ENCODE measurements at places on chromosomes 12 and 14. TPM values are rescaled to one million over a fixed set of nuclear protein-coding genes. Genes with fewer than 3 reads are reported as not detected.
A peak's percentile ranks its signal among the peaks of the same experiment; 100 is the strongest.

The TMEM116 gene
- total RNA-seq = 11.2 TPM

The ACSS3 gene
- not detected for total RNA-seq

DNA sequence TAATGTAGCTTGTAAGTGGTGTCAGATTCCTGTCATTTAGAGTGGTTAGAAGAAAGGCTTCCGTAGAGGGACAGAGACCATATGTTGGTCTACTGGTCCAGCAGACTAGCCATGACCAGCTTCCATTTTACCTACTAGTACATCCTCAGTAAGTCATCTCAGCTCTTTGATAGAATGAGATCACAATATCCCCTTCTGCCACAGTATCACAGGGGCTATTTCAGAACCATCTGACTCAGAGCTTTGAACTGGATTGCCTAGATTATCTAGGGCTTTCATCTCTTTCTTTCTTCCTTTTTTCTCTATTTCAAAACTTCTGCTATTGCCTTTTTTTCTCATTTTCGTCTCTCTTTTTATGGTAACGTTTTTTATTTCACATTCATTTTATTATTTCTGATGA lies 4.7 kb downstream of the ZDHHC17 start:
- DNase-seq = no peak

DNA sequence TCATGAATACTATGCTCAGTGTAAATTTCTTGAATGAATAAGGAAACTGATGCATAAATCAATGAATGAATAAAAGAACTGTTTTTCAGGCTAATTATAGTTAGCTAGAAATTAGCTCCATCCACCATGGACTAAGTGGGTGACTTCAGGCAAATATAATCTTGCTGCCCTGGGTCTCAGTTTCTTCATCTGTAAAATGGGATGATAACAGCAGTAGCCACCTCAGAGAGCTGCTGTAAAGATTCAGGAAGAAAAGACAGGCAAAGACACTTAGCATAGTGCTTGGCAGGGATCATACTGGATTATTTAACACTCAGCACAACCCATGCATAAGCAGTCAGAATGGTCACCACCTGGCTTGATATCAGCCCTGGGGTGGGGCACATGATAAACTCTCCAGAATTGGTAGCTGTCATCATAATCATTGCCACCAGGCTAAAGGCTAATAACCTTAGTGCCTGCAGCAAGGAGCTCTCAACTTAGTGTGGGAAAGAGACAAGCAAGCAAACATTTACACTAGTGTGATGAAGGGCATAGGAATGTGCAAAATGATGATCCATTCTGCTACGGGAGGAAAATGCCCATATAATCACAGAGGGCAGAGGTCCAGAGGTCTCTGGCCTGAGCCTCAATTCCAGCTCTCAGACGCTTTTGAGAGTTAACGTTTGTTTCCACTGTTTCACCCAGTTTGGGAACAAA lies 234.7 kb upstream of the TBX3 start:
- no peak for DNase-seq

The SPRYD3 gene
- total RNA-seq = 18.2 TPM

The SMCO3 gene
- not detected for total RNA-seq

- no peak for DNase-seq
Observed at GRCh38 chr12:26748741-26749431, 84.1 kb downstream of the ITPR2 start.

DNA sequence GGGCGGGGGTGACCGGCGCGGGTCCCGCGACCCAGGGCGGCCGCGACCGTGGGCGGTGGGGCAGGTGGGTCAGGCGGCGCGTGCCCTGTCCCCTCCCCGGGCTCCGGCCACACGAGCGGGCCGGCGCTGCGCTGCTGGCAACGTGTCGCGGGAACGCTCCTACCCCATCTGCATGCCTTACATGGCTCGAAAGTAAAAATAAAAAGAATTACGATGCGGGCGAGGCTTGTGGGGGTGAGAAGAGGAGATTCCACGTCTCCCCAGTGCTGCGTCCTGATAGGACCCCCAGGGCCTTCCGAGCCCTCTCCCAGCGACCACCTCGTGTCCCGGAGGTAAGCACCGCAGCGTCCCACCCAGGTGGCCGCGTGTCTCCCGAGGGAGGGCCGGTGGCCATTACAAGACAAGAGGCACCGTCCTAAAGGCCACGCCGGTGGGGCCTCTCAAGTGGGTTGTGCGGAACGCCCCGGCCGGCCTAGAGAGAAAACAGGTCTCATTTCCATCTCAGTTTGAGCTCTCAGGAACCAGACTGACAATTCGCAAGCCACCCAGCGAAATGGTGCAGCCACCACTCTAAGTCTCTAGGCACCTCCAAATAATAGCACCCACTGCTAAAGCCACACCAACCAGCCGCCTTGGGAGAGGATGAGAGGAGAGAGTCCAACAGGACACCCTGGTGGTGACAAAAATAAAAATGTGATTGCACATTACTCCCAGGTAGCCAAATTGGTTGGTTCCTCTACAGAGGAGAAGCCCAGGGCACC lies 612 bp upstream of the FOXN3 start:
- DNase-seq = peak; percentile 75

The ADCY4 gene
- 1.4 TPM for total RNA-seq

- DNase-seq = no peak
Observed at GRCh38 chr14:76827696-76828296, 1.6 kb downstream of the LRRC74A start.

DNA sequence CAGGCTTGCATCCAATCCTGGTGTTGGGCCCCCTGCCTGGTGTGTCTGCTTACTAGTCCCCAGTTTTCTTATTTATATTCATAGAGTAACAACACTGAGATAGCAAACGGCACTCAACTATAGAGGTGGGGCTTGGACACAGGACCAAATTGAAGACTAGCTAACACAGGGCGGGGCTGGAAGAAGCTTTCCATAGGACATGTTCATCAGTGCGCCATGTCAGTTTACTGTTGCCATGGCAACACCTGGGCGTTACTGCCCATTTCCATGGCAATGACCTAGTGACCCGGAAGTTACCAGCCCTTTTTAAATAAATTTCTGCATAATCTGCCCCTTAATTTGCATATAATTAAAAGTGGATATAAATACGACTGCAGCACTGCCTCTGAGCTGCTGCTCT lies 275.5 kb upstream of the TMEM132C start:
- no peak for DNase-seq

The RTRAF gene
- 232 TPM for total RNA-seq

DNA sequence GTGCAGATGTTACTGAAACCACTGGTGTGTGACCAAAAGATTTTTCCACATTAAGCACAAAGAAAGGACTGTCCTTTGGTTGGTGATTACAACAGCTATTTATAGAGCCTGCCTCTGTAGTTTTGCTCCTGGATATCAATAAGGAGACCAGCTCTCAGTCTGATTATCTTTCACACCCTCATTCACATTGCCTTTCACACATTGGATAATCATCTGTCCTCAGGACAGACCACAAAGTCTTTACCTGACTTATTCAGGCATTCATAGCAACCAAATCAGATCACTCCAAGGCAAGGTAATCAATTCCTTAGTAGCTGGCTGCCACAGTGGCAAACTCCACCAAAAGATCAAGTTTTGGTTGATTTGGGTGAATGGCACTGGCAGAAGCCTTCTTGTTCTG lies 59.6 kb upstream of the CPSF6 start:
- DNase-seq = no peak

The BEGAIN gene
- 3.5 TPM for total RNA-seq

The NUAK1 gene
- total RNA-seq = not detected

The NGB gene
- total RNA-seq = not detected

GRCh38 chr14:93939304-93940229 lies 12.4 kb downstream of the FAM181A start:
- peak; percentile 94 for DNase-seq

DNA sequence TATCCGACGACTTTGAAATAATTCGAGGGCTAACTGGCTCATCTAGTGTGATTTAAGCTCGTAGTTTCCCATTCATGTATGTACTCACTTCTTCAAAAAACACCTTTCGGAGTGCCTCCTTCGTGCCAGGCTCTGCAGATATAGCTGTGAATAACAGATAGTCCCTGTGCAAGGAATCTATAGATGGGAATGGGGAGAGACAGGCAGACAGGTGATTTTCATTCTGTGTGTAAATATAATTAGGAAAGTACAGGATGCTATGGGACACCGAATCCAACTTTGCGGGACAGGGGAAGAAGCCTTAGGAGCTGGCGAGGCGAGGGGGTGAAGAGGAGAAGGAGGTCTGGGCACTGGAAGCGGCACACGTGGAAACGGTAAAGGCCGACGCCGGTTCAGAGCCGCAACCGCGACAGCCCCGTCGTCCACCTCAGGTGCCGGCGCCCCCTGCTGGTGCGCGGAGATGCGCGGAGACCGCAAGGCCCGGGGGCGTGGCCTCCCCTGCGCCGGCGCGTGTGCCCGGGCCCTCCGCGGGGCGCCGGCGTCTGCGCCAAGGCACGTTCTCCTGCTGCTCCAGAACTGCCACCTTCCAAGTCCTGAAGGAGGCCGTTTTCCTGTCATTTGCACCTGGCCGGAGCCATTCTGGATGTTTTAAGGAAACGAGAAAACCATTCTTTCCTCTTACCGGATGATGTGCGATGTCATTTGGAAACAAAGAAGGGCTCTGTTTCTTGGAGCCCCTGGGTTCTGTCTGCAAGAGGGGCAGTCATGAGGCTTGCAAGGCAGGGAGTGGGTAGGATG lies 18.0 kb upstream of the CACNA1C start:
- peak; percentile 93 for DNase-seq

DNA sequence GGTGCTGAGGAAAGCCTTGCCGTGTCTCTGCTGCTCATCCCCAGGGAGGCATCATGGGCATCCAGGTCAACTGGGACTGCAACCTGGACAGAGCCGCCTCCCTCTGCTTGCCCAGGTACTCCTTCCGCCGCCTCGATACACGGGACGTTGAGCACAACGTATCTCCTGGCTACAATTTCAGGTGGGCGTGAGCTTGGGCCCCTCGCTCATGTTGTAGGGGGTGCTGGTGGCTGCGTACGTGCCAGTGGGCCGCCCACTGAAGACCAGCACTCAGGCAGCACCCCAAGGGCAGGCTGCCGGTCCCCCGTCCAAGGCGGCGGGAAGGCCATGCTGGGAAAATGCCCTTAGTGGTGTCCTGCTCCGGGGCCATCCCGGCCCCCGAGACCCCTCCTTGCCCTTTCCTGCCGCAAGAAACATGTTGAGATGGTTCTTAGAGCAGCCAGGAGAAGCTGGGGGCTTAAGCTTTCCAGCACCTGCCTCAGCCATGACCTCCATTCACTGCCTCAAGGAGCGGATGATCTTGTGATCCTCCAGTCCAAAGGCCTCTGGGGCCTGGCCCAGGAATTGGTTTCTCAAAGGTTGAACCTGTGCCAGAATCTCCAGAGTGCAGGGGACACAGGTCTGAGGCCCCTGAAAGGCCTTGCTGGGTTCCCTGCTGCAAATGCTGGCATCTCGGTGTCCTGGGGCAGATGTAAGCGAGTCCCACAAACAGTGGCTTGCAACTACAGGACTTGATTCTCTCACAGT lies 19.2 kb downstream of the P2RX4 start:
- no peak for DNase-seq

DNA sequence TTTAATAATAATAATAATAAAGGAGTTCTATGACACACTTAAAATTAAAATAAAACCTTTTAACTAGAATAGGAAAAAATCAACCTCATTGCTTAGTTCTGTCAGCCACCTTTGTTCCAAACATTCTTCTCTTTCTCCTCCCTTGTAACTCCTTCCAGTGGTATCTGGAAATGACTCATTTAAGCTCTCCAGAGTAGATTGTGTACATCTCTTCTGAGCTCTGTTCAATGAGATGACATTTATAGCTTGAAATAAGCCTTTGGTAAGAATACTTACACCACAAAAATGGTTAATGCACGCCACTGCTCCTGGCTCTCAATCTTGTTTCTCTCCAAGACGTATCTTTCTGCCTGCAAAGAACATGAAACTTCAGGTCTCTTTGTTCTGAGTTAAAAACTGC lies 70.3 kb downstream of the STAB2 start:
- no peak for DNase-seq

- no peak for DNase-seq
Observed at GRCh38 chr12:111904446-111904975, 62.5 kb downstream of the MAPKAPK5 start.

GRCh38 chr14:61160798-61161197 lies 120.3 kb downstream of the TMEM30B start:
- no peak for DNase-seq

GRCh38 chr12:98185606-98186005 lies 329.8 kb upstream of the TMPO start:
- no peak for DNase-seq

DNA sequence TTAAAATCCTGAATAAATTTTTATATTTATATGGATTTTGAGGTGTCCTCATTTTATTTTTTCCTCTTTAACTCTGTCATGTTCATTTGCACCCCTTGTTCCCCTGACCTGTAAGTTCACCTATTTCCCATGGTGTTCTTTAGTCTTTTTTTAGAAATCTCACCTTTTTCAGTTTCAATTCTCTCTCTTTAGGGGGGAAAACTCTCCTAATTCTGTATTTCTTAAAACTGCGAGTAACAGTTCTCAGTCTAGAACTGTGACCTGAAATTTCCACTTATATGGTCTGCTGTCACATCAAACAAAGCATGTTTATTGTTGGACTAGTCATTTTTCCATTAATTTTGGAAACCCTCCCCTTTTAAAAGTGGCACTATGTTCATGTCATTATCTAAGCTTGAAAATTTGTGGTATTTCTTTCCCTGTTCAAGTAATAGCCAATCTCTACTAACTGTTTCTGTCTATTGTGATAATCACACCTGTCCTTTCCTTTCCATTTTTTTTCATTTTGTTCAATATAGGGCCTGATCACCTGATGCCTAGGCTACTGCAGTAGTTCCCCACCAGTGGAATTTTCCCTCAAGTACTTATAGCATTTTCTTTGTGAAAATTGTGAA lies 14.0 kb upstream of the FBXO33 start:
- DNase-seq = no peak

The LTBR gene
- 1.1 TPM for total RNA-seq

DNA sequence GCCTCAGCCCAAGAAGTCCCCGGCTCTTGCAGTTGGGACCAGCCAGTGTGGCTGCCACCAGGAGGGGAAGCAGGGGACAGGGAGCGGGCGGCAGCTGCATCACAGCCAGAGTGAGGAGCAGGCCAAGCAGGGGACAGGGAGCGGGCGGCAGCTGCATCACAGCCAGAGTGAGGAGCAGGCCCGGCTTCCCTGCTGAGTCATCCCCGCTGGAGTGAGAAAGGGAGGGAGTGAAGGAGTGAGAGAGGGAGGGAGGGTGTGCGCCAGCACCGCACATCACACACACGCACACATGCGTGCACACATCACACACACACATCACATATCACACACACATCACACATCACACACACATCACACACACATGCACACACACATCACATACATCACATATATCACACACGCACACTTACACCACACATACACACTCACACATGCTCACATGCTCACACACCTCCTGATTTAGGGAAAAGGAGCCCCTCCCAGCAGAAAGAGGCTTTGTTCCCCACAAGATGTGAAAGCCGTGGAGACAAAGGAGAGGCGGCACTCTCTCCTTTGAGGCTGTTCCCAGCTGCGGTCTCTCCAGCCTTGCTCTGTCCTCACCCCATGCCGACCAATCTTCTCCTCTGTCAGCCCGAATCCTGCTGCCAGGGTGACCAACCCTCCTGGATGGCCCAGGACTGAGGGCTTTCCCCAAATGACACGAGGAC lies 16.7 kb upstream of the ZDHHC22 start:
- DNase-seq = no peak

The IL22 gene
- 1.4 TPM for total RNA-seq

All from activated CD4-positive, alpha-beta T cell treated with anti-CD3 and anti-CD28 coated beads for 36 hours (primary cell).